ENCODE measurements at places on chromosomes 16 and 17. TPM values are rescaled to one million over a fixed set of nuclear protein-coding genes. Genes with fewer than 3 reads are reported as not detected.

Gene RAB40C
- 14.4 TPM for polyA plus RNA-seq

Gene MCRIP2
- 12.5 TPM for polyA plus RNA-seq

Gene TOP2A
- 168 TPM for polyA plus RNA-seq

Gene EPOP
- polyA plus RNA-seq, result 1.4 TPM

Gene FBXL16
- 1.1 TPM for polyA plus RNA-seq

Gene TBC1D3H
- polyA plus RNA-seq, result not detected

Gene CCL18
- polyA plus RNA-seq, result not detected

Gene HOXB8
- polyA plus RNA-seq, result 39.7 TPM

Gene PRDM7
- 0.22 TPM for polyA plus RNA-seq
